ENCODE measurements at places on chromosomes 5 and 9.

- no peak for DNase-seq
Measured at GRCh38 chr9:136482046-136482792, 621 bp downstream of the SEC16A start.

- no peak for DNase-seq
Measured at GRCh38 chr9:134418354-134418753, 92.1 kb downstream of the RXRA start.

- no peak for DNase-seq
Measured at GRCh38 chr5:14728459-14728938, 64.0 kb downstream of the OTULIN start.

- no peak for DNase-seq
Measured at GRCh38 chr9:127122176-127123063, at the start of gene ANGPTL2. Gene ANGPTL2, minus strand, starts transcription at chr9:127122635. Its CDS starts 13,904 bp downstream, at chr9:127108731.

GRCh38 chr5:73625944-73626811, at the start of gene ARHGEF28:
Gene ARHGEF28, plus strand, starts transcription at chr5:73626196. Its CDS starts 58,656 bp downstream, at chr5:73684852.
- peak; percentile 2 for DNase-seq

GRCh38 chr9:111900858-111901612, 4.4 kb downstream of the UGCG start:
- no peak for DNase-seq

- no peak for DNase-seq
Measured at GRCh38 chr9:99146574-99146973, 41.7 kb downstream of the TGFBR1 start.

- no peak for DNase-seq
Measured at GRCh38 chr5:135543485-135544304, 7.9 kb upstream of the NEUROG1 start.

- no peak for DNase-seq
Measured at GRCh38 chr9:77945798-77946197, 85.8 kb downstream of the GNAQ start.

GRCh38 chr9:37968228-37968701, 64.3 kb upstream of the SLC25A51 start:
- no peak for DNase-seq

- no peak for DNase-seq
Measured at GRCh38 chr5:123827811-123828210, 315.8 kb downstream of the CSNK1G3 start.

DNA sequence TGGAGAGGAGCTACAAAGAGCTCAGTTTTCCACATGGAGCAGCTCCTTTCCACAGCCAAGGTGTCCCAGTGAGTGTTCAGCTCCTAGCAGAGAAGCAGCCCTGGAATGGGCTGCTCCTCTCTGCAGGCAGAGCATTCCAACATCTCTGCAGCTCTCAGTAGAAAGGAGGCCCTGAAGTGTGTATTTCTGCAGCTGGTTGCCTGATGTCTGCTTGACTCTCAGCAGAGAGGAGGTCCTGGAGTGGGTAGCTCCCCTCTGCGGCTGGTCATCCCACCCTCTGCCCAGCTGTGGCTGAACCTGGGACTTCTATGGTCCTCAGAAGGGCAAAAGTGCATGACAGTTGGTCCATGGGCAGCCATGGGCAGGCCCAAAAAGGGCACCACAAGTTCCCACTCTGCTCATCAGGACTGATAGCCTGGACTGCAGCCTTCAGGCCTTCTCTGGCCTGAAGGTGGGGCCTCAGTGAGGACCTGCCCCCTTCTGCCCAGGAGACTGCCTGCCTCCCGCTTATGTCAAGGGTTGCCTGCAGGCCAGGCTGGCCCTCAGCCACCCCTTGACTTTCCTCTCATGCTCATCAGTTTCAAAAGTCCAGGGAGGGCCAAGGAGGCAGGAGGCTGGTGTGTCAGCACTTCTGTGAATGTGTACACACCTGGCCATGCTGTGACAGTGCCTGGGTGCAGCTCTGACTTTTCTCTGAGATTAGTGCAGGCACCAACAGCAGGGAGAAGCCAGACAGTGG, 605.9 kb upstream of the FAM174A start:
- DNase-seq: no peak

DNA sequence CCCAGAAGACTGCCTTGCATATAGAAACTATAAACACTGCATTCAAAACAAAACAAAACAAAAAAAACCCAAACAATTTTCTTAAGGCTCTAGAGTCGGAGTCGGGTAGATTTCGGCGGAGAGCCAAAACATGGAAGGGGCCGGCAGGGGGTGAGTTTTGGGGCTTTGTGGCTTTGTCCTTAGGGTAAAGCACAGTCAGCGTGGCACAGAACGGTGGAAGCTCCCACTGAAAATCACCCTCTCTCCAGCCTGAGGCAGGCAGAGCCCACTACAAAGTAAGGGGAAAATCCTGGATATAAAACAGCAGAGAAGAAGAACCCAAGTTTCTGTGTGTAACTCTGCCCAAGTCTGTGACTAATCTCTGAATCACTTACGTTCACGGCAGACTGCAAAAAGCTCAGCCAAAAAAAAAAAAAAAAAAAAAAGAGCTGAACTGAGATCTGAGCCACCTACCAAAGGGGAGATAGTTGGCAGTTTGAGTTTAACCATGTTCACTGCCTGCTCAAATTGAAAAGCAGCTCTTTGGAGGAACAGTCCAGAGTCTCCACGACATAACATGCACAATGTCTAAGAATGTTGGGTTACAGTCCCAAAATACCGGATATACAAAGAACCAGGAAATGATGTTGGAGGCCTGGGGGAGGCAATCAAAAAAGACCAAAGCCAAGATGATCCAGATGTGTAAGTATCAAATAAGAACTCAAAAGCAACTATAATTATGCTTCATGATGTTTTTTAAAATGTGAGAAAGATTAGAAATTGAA, 26.6 kb upstream of the OR2K2 start:
- DNase-seq: no peak

DNA sequence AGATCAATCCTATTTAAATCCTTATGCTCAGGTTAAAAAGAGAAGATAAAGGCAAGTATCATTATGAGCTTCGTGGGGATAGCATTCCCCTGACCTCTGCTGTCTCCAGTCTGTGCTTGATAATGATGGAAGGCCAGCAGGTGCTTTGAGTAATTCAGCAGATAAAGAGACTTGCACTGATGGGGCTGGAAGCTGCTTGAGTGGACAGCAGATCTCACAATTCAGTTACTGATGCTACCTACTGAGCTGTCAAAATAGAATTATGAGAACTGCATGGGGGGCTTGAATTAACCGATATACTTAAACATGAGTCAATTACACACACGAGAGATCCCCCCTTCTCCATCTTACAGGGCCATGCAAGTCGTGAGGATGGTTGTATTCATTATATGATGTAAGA, 107.7 kb upstream of the GPR151 start:
- no peak for DNase-seq

DNA sequence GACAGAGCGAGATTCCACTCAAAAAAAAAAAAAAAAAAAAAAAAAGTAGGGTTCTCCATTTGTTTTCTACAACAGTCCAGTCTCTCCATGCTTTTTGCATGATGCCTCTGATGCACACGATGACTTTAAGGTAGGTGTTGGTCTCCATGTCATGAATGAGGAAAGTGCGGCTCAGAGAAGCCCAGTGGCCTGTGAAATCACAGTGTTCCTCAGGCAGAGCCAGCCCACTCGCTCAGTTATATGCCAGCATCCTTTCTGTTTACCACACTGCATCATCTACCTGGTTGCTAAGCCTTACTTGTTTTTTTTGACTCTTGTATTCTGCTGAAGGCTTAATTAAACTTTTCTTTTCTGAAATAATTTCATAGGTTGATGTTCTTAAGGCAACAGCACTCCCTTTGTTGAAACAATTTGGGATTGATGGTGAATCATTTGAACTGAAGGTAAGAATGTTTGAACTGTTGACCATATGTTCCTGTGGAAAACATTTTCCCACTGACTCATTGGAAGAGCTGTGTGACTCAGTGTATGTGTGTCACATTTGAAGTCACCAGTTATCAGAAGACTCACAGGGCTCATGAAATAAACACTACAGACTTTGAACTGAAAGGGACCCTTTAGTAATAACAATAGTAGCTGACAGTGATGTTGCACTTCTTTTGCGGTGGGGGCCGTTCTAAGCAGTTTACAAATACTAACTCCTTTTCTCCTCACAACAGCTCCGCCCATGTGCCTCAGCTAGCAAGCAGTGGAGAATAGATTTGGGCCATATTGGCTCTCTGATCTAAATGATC, 40.2 kb downstream of the RCL1 start:
- peak; percentile 40 for DNase-seq

DNA sequence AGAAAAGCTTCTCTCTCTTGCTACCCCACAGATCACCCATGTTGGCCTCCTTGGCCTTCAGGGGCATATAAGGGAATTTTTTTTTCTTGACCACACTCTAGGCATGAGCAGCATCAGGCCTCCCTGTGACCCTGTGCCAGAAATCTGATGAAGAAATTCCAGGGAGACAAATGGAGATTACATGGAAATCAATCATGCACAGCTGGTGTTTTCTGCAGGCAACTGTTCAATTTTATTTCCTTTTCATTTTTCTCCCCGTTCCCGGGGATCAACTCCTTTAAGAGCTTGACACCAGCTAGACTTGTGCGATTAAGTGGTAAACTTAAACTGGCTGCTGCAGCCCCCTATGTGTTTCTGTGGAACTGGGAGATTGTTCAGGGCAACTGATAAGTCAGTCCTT, 59.3 kb downstream of the GALNT10 start:
- no peak for DNase-seq

DNA sequence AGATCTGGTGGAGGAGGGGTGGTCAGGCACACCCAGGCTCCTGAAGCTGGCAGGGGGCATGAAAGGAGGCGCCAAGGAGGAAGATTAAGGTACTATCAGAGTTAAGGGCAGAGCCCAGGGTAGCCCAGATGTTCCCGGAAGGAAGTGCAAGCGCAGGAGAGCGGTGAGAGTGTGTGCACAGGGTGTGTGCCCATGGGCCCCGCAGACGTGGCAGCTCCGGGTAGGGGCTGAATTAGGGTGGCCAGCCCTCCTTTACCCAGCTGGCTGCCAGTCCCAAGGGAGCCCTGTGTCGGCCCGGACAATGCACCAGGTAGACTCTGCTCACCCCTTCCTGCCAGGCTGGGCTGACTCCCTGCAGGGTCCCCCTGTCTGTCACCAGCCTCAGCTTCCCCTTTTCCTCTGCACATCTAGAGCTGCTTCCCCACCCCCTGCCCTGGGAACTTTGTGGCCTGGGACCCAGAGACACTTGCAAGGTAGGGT, at the start of gene SMIM33:
Gene SMIM33, plus strand, starts transcription at position 184 of the 480 bp plus-strand sequence. Its CDS starts 118 bp downstream, at position 302.
- DNase-seq: no peak

GRCh38 chr5:65026816-65027548, 258.3 kb downstream of the CWC27 start:
- DNase-seq: no peak

GRCh38 chr5:138719811-138720210, 33.4 kb upstream of the CTNNA1 start:
- DNase-seq: no peak

DNA sequence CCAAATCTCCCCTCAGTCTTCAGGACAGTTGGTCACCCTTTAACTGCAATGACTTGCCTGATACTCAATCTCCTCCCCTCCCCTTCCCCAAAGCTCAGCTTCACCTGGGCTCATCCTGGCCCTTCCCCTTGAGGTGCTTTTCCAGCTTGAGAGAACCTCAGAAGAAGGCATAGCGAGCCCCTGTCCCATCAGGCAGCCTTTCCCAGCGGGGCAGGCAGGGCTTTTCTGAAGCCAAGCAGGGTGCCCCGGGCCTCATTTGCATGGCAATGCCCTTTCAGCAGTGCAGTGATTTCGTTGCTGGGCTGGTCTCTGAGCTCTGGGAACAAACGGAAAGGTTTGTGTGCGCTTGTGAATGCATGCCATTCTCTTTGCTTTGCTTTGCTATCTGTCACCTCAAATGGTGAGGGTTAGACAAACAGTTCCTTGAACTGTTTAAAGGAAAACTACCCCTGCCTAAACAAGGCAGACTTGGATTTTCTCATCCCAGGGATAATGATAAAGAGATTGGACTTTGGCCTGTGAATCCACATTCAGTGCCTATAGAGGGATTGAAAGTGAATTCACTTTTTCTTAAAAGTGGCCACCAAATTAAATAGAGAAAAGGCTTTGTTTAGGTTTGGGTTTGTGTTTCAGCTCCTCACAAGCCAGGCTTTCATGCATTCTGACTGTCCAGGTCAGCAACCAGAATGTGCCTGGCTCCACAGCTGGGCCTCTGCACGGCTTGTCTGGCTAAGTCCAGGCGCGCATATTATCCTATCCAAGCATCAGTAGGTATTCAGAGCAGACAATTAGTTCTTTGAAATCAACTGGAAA, 165.3 kb downstream of the ZNF608 start:
- DNase-seq: no peak

DNA sequence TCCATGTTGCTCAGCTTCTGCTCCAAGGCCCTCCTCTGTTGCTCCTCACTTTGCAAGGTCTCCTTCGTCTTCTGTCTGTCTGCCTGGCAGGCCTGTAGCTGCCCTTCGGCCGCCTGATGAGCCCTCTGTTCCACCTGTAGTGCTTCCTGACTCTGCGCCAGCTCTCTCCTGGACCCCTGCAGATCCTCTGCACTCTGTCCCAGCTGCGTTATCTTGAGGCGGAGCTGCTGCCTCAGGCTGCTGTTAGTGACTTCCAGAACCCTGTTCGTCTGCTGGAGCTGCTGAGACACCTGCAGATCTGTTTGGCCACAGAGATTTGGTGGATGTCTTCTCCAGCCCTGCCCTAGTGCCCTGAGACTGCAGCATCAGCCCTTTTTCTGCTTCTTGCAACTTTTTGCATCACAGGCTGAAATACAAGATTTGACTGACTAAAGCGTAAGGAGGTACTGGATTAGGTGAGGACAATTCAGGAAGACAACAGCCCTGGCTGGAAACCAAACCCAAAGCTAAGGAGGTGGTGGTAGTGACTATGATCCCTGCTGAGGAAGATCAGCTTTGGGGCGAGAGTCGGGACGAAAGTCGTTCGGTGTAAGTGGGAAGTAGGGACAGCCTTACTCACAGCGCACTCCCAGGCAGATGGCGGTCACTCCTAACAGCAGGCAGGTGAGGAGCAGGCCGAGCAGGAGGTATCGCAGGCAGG, 2.1 kb downstream of the CD72 start:
- no peak for DNase-seq

GRCh38 chr5:54249210-54250028, 61.0 kb downstream of the ARL15 start:
- DNase-seq: no peak

GRCh38 chr9:131273856-131274673, 2.2 kb downstream of the FAM78A start:
- DNase-seq: no peak

- DNase-seq: no peak
Measured at GRCh38 chr5:83864652-83865051, 144.0 kb upstream of the HAPLN1 start.

DNA sequence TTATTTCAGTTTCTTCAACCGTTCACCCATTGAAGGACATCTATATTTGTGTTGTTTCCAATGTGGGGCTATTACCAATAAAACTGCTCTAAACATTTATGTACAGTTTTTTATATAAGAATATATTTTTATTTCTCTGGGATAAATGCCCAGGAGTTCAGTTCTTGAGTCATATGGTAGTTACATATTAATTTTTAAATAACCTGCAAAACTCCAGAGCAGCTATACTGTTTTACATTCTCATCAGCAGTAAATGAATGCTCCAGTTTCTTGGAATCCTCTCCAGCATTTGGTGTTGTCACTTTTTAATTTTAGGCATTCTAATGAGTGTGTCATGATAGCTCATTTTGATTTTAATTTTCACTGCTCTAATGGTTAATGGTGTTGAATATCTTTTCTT, 36.2 kb downstream of the CDK7 start:
- no peak for DNase-seq

- no peak for DNase-seq
Measured at GRCh38 chr9:4464911-4465513, 25.3 kb upstream of the SLC1A1 start.

GRCh38 chr5:74631081-74631953, 9.2 kb downstream of the ENC1 start:
- DNase-seq: no peak

GRCh38 chr9:87445646-87446045, 52.0 kb upstream of the DAPK1 start:
- no peak for DNase-seq
